ENCODE measurements at places on chromosomes 12 and 14.

DNA sequence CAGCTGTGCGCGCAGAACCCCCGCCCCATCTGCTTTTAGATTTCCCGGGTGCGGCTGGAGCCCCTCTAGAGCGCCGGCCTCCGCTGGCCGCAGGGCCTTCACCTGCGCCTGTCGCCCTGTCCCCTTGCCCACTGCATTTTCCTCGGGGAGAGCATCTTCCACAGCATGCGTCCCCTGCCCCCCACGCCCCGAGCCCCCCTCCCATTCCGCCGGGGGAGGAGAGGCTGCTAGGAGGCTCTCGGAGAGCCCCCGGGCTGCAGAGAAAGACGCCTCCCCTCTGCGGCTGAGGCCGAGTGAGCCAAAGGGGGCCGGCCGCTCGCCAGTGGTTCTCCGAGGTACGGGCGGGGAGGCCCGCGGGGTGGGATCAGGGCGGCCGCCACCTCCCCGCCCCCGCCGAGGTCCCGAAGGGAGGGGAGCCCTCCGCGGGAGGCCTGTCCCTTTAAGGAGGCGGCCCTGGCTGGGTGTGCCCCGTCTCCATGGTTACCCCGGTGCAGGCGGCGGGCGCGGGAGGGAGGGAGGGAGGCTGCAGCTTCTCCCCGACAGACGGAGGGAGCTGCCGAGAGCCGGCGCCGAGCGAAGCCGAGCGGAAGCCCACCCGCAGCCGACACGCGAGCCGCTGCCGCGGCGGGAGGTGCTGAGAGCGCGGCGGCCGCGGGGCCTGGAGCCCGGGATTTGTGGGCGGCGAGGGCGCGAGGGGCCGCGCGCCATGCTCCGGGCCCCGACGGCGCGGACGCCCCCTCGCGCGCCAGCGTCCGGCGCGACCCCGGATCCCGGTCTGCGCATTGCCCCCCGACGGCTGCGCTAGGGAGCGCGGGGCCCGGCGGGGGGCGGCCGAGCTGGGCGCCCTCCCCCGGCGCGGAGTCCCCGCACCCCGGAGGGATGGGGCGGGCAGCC lies at the start of gene KCNH3:
Gene KCNH3, plus strand, starts transcription at position 521 of the 894 bp plus-strand sequence. CDS start 387 bp downstream, outside the sequence.
- peak; percentile 82 for DNase-seq

DNA sequence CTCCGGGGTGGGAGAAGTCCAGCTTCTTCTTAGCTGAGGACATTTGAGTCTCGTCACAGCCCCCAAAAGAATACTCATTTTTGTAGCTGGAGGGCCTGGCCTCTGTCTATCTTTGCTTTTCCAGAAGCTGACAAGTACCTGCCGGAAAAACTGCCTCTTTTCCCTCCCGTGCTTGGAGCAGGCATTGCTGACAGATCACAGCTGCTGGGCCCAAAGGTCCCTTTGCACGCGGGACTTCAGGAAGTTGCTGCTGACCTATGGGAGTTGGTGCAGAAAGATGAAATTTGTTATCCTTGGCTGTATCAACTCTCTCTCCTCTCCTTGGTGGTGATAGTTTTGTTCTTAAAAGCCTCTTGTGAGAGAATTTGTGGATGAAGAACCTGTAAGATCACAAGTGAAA lies 92.8 kb downstream of the PAPOLA start:
- DNase-seq: no peak

GRCh38 chr14:82067221-82067875 lies 533.7 kb upstream of the SEL1L start:
- DNase-seq: no peak

GRCh38 chr14:74865156-74865555 lies 10.8 kb downstream of the PROX2 start:
- DNase-seq: no peak

DNA sequence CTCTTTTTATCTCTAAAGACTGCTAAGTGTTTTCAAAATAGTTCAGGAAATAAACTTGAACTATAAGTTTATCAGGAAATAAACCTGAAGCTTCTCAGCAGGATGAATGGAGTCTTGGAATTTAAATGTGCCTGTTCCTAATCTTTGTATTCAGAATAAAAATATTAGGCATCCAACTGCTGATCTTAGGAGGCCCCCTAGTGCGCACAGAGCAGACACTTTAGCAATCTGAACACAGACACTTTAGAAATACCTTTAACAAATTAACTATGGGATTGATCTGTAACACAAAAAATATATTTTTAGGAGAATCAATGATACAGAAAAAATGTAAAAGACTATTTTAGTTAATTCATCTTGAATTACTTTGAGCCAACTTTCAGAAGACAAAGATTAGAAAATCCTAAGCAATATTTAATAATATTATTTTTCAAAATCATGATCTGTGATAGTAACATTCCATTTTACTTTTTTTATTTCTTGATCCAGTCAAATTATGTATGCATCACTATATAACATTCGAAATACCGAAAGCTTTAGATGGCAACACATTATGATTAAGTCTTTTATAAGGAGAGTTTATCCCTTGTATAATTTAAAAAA lies 80.9 kb downstream of the SLC41A2 start:
- DNase-seq: peak; percentile 24

DNA sequence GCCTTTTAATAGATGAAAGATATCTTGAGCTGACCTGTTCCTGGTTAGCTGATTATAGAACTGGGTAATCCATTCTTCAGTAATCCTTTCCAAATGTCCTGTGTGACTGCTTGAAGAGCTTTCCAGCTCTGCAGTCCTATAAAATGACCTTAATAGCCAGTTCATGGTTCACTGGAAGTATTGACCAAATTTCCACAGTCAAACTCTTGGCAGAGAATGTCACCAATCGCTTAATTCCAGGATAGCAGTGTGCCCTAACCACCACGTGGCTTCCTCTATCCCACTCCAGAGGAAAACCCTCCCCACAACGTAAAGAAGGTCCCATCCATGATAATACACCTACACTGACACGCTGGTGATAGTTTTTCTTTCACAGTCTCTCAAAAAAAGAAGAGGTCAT lies 17.4 kb downstream of the PRKAB1 start:
- DNase-seq: no peak

DNA sequence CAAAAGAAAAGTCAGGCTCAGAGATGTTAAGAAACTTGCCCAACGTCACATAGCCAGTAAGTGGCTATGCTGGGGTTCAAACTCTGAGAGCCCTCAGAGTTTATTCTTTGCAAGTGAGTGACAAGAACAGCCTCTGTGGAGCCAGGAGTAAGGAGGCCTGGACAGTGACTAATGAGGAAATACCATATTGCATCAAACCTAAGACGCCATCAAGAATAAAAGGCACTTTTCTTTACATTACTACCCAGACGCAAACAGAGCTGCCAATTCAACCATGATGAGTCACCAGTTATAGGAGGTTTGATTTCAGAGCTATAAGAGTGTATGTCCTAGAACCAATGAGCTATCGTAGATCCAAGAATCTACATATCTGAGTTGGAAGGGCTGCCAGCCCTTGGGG lies 9.4 kb downstream of the TNFRSF1A start:
- no peak for DNase-seq
